ENCODE measurements at places on chromosomes 16 and 17.
A peak's percentile ranks its signal among the peaks of the same experiment; 100 is the strongest.

GRCh38 chr16:54487933-54488332 is 201.3 kb upstream of the IRX3 start:
- no peak for DNase-seq

DNA sequence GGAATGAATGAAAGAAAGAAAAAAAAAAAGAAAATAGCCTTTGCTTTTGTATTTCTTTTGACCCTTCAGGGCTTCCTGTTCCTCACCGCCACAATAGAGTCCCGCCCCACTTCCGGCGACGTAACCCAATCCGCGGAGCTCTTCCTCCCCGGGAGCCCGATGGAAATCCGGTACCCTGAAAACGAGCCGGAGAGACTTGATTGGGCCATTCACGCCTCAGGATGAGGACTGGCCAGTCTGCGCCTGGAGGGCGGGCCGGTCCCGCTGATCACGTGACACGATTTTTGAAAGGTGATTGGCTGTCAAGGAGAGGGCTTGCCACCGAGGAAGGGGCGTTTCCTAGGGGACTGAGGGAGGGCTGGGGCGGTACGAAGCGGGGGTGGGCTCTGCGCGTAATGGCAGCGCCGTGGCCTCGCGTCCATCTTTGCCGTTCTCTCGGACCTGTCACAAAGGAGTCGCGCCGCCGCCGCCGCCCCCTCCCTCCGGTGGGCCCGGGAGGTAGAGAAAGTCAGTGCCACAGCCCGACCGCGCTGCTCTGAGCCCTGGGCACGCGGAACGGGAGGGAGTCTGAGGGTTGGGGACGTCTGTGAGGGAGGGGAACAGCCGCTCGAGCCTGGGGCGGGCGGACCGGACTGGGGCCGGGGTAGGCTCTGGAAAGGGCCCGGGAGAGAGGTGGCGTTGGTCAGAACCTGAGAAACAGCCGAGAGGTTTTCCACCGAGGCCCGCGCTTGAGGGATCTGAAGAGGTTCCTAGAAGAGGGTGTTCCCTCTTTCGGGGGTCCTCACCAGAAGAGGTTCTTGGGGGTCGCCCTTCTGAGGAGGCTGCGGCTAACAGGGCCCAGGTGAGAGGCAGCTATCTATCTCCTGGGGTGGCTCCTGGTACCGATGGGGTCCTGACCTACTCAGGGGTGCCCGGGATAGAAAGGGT is at the start of the genes PSME3IP1 and RSPRY1:
PSME3IP1 (minus strand) TSS at position 95 of the 927 bp plus-strand sequence. CDS start 12,185 bp downstream, outside the sequence.
RSPRY1 (plus strand) TSS at position 385 of the 927 bp plus-strand sequence. CDS start 18,330 bp downstream, outside the sequence.
- DNase-seq = peak; percentile 99

DNA sequence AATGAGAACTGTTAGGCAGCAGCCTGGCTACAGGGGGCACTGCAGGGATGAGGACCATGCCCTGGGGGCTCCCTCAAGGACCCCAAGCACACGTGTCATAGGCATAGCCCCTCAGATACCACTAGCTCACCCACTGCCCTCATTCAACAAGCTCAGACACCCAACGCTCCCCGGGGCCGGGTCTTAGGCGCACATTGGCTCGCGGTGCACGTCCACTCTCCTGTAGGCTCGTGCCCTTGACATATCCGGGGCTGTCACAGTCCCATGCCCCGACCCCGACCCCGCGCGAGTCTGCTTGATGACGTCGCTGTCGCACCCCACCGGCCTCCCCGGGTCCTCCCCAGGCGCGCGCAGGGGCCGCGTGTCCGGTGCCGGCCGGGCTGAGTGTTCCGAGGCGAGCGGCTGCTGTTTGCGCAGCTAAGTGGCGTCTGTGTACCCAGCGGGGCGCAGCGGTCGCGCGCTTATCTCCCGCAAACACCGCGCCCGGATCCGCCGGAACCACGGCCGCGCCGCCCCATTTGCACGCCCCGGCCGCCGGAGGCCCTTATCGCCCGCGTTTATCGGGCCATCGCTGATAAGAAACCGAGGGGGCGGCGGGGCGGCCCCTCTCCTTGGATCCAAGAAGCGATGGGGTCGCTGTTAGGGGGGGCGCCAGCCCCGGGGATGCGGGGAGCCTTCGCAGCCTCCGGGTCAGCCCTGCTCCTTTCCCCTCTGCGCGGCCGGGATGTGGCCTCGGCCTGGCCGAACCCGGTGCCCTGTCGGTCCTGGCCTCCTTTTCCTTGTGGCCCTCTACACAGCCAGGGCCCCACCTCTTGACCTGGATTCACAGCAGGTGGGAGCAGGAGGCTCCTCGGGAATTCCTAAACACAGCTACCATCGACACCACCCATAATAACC is 20.7 kb upstream of the NAGS start:
- DNase-seq = no peak

DNA sequence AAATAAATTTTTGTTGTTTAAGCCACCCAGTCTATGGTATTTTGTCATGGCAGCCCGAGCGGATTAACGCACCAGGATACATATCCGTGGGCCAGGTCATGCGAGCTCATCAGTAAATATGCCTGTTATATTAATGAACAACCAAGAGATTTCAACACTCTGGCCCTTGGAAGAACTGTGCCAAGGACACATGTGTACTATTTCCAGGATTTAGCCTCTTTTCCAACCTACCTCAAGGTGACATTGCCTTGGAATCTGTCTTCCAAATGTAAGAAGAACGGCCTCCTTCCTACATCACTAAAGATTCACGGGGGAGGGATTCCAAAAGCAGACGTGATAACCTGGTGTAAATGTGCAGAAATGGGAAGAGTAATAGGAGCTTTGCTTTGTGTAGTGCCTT is 72.8 kb upstream of the DYNLRB2 start:
- no peak for DNase-seq

DNA sequence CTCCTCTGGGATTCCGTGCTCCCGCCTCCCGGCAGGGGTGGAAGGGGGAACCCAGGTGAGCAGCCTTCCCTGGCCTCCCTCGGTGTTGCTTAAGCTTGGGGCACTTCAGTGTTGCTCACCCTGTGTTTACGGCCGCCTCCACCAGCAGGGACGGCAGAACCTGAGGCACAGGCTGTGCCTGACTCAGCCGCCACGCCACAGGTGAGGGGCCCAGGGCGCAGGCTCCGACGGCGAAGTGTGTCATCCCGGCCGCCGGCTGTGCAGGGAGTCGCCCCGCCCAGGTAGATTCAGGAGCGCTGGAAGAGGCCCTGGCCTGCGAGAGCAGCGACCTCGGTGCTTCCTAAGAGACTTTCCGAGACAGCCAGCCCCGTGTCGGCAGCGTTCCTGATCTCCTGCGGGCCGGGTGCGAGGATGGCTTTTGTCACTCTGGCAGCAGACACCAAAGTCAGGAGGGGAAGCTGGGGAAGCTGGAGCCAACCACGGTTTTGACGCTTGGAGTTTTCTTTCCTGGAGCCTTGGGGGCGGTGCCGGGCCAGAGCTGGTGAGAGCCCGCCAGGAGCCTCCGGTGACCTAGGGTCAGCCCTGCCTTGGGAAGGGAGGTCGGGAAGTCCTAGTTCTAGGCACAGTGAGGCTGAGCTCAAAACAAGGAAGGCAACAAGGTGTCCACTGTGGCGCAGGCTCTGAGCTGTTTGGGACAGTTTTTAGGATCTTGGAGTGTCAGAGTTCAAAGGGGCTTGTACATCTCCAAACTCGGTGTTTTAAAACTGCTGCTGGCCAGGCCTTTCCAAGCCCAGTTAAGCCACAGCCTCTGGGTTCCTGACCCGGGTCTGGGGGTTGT is 2.1 kb downstream of the GSE1 start:
- no peak for DNase-seq

DNA sequence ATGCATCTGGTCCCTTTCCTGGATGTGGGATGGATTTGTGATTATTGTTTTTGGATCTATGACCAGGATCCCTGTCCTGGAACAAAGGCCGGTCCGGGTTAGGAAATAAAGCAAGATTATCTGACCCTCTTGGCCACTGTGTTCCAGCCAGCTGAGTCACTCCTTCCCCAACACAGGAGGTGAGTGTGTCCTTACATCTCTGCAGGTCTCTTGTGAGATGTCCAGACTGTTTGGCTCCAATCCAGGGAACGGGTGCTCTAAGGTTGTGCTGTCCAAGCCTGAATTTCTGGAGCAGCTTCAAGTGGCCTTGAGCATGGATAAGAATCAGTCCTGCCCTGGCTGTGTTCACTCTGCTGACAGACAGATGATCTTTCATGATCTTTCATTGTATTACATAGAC is 136.5 kb upstream of the CCL2 start:
- no peak for DNase-seq

DNA sequence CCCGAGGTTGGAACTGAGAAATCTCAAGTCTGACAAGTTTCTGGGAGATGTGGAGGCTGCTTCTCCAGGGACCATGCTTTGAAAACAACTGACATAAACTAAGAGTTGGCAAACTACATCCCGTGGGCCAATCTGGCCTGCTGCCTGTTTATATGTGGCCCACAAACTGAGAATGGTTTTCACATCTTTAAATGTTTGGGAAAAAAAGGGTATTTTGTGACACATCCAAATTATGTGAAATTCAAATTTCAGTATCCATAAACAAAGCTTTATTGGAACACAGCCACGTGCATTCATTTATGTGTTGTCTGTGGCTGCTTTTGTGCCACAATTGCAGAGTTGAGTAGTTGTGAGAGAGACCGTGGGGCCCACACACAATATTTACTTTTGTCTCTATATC is 163.8 kb upstream of the PIRT start:
- DNase-seq = no peak

Measured in BJ (cell line).